Stimulated activated CD8-positive, alpha-beta memory T cell treated with anti-CD3 and anti-CD28 coated beads, Interleukin-7, amount 100 ng/mL, for 4 hours (primary cell): ENCODE measurements at places on chromosomes 2 and 18.

- no peak for DNase-seq
These were observed 48.5 kb downstream of the SOCS6 start for GRCh38 chr18:70337139-70337972.

DNA sequence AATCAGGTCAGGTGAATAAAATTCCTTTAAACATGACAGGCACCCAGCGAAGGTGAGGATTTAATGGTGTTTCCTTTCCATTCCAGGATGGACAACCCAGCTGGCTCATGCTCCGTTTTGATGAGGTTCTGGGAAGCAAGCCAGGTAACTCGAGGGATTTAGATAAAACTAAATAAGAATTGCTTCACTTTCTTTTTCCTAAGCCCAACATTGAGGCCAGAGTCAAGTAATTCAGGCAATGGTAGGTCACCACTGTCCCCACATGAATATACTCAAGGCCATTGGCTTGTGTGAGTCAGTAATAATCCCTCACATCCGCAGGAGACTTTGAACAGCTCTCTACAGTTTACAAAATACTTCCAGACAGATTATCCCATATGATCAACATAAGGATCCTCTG is 16.2 kb upstream of the LRATD1 start:
- no peak for DNase-seq

- no peak for DNase-seq
These were observed 934.1 kb upstream of the KLHL29 start for GRCh38 chr2:22450831-22451230.

- no peak for DNase-seq
These were observed 376.4 kb upstream of the ATP5MC3 start for GRCh38 chr2:175557810-175558377.

GRCh38 chr2:210442457-210442856 is 34.1 kb downstream of the LANCL1 start:
- no peak for DNase-seq

DNA sequence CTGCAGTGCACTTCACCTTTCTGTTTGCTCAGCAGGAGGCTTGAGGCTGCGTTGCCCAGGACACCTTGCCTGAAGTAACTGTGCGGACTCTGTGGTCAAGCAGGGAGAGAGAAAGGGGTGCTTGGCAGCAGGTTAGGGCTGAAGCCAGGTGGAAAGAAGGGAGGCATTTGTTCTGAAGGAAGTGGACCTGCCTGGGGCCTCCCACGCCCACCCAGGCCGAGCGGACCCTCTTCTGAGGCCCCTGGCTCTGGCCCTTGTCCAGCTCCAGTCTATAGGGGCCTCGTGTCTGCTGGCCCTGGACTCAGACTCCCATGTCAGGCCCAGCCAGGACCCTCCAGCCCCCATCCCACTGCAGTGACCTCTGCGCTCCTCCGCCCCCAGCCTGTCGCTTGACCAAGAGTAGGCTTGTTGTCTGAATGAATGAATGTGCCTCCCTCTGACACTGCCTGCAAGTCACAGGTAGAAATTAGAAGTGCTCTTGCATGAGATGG is 2.5 kb downstream of the SNED1 start:
- DNase-seq = no peak

GRCh38 chr2:119523952-119524694 is at the start of gene SCTR:
Gene SCTR (minus strand): TSS chr2:119524483. CDS start chr2:119524226, 257 bp downstream.
- no peak for DNase-seq

GRCh38 chr2:164808776-164809175 is 32.8 kb downstream of the COBLL1 start:
- no peak for DNase-seq

GRCh38 chr18:24923138-24923537 is 428.8 kb downstream of the ZNF521 start:
- no peak for DNase-seq

DNA sequence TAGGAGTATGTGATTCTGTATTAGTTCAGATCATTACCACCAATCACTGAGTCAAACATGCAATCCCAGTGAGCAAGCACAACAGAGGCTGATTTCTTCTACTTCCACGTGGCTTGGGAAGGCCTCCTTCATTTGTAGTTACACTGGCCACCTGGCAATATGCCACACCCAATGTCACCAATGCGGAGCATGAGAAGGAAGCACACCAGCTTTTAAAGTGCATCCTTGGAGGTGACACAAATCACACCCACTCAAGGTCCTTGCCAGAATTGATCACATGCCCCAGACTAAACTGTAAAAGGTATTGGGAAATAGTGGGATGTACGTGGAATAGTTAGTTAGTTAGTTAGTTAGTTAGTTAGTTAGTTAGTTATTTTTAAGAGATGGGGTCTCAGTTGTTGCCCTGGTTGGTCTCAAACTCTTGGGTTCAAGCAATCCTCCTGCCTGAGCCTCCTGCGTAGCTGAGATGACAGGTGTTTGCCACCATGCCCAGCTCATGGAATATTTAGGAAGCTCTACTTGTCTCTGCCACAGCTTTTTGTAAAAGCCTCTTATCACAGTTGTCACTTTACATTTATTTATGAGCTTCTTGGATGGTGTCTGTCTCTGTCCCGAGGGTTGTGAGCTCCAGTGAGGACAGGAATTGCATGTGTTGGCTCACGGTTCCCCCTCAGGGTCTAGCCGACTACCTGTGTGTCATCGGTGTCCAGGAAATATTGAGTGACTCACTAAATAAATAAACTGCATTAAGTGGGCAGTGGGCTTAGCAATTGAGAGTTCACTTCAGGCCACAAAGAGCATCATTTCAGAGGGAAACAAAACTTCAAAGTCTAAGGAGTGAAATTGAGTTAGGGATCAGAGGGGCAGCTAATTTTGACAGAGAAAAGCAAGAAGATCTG is 28.1 kb upstream of the CAB39 start:
- no peak for DNase-seq

DNA sequence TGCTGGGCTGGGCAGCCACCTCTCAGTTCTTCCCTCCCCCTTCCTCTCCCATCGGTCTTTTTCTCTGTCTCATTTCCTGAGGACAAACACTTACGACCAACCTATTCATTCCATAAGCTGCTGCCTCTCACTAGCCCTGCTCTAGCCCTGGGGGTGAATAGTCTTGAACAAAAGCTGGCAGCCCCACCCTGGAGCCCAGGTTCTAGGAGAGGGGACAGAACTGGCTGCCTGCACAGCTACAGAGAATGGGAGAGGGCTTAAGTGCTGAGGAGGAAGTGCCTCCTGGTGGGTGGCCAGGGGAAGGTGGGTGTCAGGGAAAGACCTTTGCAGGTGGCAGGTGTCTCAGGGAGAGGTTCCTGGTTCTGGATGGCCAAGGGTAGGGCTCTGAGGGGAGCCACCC is 22.8 kb downstream of the ANO7 start:
- no peak for DNase-seq

DNA sequence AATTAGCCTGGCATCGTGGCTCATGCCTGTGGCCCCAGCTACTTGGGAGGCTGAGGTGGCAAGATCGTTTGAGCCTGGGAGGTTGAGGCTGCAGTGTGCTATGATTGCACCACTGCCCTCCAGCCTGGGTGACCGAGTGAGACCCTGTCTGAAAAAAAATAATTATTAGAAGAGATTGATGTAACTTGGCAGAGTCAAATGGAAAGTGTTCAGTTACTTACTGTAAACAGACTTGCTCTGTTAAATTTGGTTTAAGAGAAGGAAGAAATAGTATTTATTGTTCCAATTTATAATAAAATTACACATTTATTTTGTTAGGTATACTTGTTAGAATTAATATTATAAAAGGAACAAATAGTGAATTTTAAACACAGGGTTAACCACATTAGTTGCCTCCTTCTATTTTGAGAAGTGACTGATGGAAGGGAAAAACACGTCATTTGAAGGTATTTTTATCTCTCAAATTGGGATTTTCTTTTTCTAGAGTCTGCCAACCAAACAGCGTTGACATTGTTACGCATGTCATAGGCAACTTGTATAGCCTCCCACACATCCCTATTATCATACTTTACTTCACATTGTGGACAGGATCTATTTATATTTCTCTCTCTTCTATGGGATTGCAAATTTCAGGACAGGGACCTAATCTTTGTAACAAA is 118.8 kb upstream of the B3GNT2 start:
- no peak for DNase-seq

- DNase-seq = no peak
These were observed 32.8 kb upstream of the IL1B start for GRCh38 chr2:112869258-112869842.

GRCh38 chr2:65525616-65526231 is 93.3 kb upstream of the SPRED2 start:
- no peak for DNase-seq

DNA sequence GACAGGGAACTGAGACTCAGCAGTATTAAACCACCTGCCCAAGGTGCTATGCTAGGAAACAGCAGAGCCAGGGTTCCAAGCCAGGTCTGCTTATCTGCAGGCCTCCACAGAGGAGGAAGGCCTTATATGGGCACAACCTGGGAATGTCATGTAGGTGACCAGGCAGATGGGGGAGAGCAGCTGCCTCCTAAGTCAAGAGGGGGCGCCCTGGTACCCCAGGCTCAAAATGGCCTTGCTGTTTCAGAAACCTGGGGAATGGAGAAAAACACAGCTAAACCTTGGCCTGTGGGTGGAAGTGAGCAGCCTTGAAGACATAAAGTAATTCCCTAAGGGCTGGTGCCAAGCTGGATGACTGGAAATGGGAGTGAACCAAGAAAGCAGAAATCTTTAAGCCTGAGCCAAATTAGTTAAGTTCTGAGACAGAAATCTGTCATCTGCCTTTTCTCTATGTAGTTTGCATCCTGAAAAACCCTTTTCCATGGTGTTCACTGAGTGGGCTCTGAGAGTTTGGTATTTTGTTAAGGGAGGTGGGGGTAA is 79.1 kb downstream of the MAPK4 start:
- no peak for DNase-seq

GRCh38 chr18:36377626-36378025 is 80.1 kb downstream of the FHOD3 start:
- DNase-seq = no peak

DNA sequence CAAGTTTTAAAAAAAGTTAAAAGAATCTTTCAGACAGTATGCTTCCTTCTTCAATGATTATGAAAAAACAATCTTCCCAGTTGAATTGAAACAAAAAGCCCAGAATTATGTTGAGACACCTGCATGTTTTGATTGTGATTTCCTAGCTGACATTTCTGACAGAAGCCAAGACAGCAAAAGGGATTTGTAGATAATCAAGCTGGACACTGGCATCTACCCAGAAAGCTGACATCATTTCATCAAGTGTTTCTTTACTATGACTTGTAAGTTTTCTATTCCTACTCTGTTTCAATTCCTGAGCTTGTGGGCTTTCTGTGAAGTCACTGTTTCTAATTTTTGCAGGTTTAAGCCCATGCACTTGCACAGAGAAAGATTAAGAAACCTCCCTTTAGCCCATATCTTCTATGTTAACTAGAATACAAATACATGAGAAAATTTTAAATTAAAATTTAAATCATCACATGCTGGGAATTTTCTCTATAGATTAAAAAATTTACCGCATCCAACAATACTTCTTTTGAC is 82.9 kb upstream of the CCDC85A start:
- no peak for DNase-seq

DNA sequence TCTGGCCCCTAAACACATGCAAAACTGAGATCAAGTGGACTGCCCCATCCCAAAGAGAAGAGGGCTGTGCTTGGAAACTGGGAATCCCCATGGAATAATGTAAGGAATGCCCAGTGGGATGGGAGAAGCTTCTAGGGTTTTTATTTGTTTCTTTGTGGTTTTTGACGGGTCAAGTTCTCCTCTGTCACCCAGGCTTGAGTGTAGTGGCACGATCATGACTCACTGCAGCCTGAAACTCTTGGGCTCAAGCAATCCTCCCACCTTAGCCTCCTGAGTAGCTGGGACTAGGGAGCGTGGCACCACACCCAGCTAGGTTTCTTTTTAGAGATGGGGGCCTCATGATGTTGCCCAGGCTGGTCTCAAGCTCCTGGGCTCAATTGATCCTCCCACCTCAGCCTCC is 101.7 kb upstream of the ZSWIM2 start:
- no peak for DNase-seq
